Pancreas (tissue), 10 donors: ENCODE measurements at places on chromosomes 3 and 15. TPM values are rescaled to one million over a fixed set of nuclear protein-coding genes. Genes with fewer than 3 reads are reported as not detected.

Gene PLA2G4E
- polyA plus RNA-seq: 0.05 TPM

Gene SLC22A14
- 0.35 TPM for polyA plus RNA-seq

DNA sequence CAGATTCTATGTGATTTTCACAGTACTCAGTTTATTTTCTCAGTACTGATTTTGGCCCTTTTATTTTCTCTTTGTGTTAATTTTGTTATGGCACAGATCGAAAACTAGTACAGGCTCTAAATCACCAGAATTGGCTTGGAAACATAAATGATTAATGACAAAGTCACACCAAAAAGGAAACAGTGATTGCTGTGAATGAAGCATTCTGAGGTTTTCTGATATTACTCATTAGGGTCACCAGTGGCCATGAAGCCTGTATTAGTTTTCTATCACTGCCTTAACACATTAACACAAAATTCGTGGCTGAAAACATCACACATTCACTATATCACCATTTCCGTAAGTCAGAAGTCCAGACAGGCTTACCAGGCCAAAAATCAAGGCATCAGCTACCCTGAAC is 343.0 kb upstream of the THRB start:
- no peak for DNase-seq

DNA sequence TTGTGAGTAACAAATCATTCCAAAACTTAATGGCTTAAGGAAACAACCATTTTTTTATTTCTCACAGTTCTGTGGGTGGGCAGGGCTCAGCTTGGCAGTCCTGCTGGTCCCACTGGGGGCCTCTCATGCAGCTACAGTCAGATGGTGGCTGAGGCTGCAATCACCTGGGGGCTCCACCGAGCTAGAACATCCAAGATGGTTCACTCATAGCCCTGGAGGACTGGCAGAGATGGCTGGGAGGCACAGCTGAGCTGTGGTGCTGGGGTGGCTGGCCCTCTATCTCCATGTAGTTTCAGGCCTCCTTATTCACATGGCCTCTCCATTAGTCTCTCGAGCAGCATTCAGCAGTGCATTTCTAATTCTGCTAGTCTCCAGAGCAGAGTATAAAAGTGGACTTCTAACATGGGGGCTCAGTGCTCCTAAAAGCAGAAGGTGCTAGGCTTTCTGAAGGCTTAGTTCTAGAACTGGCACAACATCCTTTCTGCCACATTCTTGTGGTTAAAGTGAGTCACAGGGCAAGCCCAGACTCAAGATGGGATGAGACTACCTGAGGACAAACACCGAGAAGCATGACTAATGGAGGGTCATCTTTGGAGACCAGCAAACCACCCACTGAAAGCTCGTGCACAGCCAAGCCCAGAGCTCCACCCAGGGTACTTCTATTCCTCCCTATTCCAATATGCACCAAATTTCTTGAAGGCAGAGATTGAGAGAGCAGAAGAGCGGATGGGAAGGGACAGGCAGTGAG is 6.3 kb downstream of the CAV3 start:
- no peak for DNase-seq

DNA sequence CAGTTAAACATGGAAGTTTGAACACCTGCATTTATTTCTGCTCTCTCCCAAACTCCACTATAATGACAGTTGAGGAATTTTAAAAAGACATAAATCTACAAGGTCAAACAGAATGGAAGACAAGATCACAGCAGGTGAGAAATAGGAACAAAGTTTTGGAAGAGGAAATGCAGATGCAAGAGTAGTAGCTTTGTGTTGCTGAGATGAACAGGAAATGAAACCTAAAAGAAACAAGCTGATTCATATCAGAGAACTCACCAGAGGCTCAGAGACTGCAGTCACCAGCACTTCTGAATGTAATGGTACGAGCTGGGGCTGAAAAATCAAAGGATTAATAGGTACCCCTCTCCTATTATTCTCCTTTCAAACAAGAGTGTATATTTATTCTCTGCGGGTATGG is 459.9 kb downstream of the RAP2B start:
- DNase-seq: no peak

GRCh38 chr3:182729903-182730674 is 63.2 kb upstream of the ATP11B start:
- no peak for DNase-seq

GRCh38 chr3:167880183-167880582 is 144.7 kb downstream of the SERPINI1 start:
- DNase-seq: no peak

DNA sequence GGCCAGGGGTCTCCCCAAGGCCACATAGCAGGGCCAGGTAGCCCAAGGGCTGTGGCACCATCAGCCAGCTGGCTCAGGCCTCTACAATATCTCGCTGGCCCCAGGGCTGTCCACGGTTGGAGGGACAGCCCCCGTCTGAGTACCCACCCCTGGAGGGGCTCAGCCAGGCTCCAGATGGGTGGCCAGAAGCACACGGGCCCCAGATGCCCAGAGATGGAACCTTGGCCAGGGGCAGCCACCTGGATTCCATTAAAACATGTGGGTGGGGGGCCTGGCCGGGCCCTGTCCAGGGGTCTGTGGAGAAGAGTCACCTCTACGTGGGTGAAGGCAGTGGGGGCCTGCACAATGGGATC is 8.4 kb downstream of the CSPG4 start:
- DNase-seq: no peak

DNA sequence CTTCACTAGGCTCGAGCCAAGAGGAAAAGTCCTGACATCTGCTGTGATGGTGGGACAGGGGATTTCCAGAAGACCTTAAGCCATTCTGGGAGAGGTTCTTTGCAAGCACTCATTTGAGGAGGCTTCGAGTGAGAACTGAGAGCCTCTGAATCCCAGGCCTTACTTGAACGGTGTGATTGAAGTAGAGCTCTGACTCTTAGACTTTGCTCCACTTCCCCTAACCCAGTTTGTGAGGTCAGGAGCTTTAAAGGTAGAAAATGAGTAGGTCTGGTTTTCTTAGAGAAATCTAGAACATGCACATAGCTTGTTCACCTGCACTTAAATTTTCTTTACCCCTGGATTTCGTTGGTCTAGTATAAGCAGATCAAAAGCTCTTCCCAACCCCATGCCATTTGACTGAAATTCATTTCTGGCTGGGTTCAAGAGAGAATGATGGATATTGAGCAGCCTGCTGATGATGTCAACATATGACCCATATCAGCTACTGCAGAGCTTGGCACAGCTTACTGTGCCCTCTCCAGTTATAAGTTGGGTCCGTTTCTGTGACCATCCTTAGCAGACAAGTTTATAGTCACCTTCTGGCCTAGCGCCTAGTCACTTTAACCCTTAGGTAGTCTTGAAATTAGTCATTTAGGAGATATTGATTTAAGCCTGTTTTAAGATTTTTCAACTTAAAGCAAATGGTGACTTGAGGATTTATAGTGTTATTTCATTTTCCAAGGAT is 229.2 kb upstream of the CHRM5 start:
- no peak for DNase-seq

GRCh38 chr3:130576375-130577266 is 59.6 kb downstream of the COL6A6 start:
- no peak for DNase-seq
